ENCODE measurements at places on chromosomes 11 and 22. TPM values are rescaled to one million over a fixed set of nuclear protein-coding genes. Genes with fewer than 3 reads are reported as not detected.

The B3GAT1 gene
- not detected for total RNA-seq

DNA sequence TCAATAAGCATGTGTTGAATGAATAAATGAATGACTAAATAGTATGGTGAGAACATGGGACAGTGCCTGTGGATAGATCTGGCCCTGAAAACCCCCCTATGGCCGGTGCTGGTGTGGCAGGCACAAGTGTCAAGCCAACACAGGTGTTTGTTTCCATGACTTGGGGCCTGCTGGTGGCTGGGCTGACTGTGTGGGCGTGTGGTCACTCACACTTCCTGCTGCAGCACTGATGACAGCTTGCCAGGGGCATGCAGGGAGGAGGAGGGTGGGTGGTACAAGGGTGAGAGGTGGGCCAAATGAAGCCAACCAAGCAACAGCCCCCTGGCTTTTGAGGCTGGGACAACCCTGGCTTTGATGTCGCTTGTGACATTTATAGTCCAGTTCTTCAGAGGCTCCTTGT, 30.3 kb upstream of the ABCC8 start:
- H3K4me1 ChIP-seq, result no peaks in the 10 kb centered on the region
- H3K27me3 ChIP-seq, result no peaks in the 10 kb centered on the region
- no peak for DNase-seq
- H3K27ac ChIP-seq, result no peak overlapping the region

DNA sequence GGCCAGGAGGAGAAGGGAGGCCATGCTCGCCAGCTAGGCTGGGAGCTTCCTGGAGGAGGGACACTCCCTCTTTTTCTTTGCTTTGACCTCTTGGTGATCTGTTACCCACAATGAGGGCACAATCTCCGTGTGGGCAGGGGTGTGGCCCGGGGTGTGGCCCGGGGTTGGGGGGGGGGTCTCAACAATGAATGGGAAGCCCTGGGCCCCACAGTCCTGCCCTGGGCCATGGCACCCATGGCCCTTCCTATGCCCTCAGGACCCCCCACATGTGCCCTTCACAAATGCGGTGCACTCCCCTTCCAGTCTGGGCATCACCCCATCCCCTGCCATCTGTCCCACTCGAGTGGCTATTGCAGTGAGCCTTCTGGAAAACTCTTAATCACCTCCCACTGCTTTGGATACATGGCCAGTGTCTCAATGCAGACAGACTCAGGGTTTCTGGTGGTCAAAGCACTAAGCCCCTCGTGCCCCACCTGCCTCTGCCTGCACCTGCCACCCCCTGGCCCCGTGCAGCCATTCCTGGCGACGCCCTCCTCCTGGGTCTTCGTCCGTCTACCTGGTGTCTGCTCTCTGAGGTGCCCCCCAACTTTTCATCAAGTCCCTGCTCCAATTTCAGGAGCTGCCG, 611.3 kb downstream of the TBC1D22A start:
- H3K27me3 ChIP-seq, result no peaks in the 10 kb centered on the region
- no peaks in the 10 kb centered on the region for H3K36me3 ChIP-seq
- no peaks in the 10 kb centered on the region for H3K4me1 ChIP-seq
- DNase-seq, result no peak
- no peak overlapping the region for H3K27ac ChIP-seq
- no peak overlapping the region for H3K4me3 ChIP-seq

DNA sequence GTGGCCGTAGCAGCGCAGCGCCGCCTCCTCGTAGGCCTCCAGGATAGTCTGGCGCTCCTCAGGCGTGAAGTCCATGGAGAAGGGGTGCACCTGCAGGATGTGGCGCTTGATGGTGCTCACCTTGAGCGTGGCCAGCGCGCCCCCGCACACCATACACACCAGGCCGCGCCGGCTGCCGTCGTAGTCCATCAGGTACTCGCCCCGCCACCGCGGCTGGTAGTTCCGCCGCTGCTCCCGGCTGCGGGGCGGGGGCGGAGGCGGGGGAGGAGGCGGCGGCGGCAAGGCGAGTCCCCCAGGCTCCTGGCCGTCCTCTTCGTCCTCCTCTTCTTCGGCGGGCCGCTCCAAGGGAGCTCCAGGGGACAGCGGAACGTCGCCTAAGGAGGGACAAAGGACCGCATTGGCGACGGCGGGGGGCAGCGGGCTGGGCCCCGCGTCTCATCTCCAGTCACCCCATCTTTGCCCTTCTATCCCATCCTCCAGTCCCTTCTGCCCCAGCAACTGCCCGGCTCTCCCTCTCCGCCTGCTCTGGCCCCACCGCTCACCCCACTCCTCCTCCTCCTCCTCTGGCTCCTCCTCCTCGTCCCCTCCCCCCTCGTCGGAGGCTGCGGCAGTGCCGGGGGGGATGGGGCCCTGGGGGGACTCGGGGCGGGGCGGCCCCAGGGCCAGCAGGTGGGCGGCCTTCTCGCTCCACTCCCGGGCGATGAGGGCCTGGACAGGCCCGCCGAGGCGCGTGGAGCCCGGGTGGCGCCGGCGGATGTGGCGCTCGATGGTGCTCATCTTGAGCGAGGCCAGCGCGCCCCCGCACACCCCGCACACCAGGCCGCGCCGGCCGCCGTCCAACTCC, 4.9 kb downstream of the ZFTA start:
- no peak for DNase-seq
- no peaks in the 10 kb centered on the region for H3K27me3 ChIP-seq
- no peak overlapping the region for H3K4me3 ChIP-seq
- no peak overlapping the region for H3K27ac ChIP-seq
- H3K36me3 ChIP-seq, result no peaks in the 10 kb centered on the region

DNA sequence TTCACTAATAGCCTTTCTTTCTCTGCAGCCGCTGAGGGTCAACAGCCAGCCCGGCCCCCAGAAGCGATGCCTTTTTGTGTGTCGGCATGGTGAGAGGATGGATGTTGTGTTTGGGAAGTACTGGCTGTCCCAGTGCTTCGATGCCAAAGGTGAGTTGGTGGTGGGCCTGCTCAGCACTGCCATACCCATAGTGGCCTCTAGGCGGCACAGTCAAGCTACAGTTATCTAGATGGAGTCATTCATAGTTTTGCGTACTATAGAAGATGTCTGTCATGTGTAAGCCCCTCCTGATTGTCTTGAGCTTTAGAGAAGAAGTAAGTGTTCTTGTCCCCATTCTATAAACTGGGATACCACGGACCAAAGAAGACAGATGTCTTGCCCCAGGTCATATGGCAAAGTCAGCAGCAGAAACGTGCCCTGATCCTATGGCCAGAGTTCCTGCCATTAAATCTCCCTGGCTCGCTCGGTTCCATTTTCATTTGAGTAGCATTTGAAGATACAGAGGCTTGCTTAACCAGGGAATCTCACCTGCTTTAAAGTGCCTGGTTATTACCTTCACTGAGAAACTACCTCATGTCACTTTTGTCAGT, 42.1 kb upstream of the CRTAM start:
- no peak overlapping the region for H3K27ac ChIP-seq
- DNase-seq, result peak; percentile 67
- H3K36me3 ChIP-seq, result no peaks in the 10 kb centered on the region
- H3K4me1 ChIP-seq, result no peaks in the 10 kb centered on the region
- H3K4me3 ChIP-seq, result no peak overlapping the region

GRCh38 chr22:48688366-48688765, 1139.3 kb downstream of the BRD1 start:
- no peaks in the 10 kb centered on the region for H3K27me3 ChIP-seq
- no peak overlapping the region for H3K27ac ChIP-seq
- no peak for DNase-seq
- H3K4me1 ChIP-seq, result no peaks in the 10 kb centered on the region
- no peaks in the 10 kb centered on the region for H3K36me3 ChIP-seq

DNA sequence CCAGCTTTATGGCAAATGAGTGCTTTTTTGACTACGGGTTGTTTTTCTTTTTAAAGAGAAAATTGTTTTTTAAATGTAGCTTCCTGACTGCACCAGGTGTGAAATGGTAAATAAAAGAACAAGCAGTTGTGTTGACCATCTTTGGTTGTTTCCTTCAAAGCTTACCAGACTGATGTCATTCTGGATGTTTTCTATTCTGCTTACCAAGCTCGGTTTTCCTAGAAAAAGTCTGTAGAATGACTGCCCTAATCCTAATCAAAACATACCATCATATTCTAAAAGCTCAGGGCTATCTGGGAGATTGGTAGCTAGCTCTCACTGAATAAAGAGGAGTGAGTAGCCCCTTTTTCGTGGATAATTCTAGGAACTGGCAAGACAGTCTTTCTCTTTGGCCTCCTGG, 77.7 kb downstream of the GAB2 start:
- DNase-seq, result no peak
- no peaks in the 10 kb centered on the region for H3K36me3 ChIP-seq
- H3K4me1 ChIP-seq, result no peaks in the 10 kb centered on the region
- no peak overlapping the region for H3K4me3 ChIP-seq
- no peaks in the 10 kb centered on the region for H3K27me3 ChIP-seq
- no peak overlapping the region for H3K27ac ChIP-seq

DNA sequence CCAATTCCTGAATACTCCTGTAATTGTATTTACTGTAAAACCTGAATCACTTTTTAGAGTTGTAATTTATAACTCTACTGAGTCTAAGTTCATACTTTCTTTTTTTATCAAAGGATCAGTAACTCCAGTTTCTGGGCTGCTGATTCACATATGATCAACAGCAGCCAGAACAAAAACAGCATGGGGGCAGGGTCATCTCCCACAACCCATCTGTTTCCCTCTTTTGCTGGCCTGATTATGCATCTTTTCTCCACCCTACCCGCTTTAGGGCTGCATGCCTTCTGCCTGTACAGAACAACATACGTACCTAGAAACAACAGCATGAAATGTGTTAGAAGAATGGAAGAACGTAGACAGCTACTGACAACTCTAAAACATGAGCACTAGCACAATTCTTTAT, 76.0 kb downstream of the MRTFA start:
- no peak overlapping the region for H3K27ac ChIP-seq
- H3K36me3 ChIP-seq, result no peaks in the 10 kb centered on the region
- H3K27me3 ChIP-seq, result no peaks in the 10 kb centered on the region
- H3K4me1 ChIP-seq, result no peaks in the 10 kb centered on the region

- H3K4me1 ChIP-seq, result no peaks in the 10 kb centered on the region
- no peaks in the 10 kb centered on the region for H3K36me3 ChIP-seq
- no peak overlapping the region for H3K4me3 ChIP-seq
- no peaks in the 10 kb centered on the region for H3K27me3 ChIP-seq
- H3K27ac ChIP-seq, result no peak overlapping the region
- no peak for DNase-seq
These were observed 261.1 kb downstream of the SBF2 start for GRCh38 chr11:10032935-10033334.

Data from Karpas-422 (cell line).